Activated T-helper 17 cell treated with anti-CD3 and anti-CD28 coated beads, Interleukin-2, amount 50 U/mL, for 72 hours (primary cell): ENCODE measurements at places on chromosomes 5 and 9. TPM values are rescaled to one million over a fixed set of nuclear protein-coding genes. Genes with fewer than 3 reads are reported as not detected.

Gene TXNDC8
- total RNA-seq, result not detected

DNA sequence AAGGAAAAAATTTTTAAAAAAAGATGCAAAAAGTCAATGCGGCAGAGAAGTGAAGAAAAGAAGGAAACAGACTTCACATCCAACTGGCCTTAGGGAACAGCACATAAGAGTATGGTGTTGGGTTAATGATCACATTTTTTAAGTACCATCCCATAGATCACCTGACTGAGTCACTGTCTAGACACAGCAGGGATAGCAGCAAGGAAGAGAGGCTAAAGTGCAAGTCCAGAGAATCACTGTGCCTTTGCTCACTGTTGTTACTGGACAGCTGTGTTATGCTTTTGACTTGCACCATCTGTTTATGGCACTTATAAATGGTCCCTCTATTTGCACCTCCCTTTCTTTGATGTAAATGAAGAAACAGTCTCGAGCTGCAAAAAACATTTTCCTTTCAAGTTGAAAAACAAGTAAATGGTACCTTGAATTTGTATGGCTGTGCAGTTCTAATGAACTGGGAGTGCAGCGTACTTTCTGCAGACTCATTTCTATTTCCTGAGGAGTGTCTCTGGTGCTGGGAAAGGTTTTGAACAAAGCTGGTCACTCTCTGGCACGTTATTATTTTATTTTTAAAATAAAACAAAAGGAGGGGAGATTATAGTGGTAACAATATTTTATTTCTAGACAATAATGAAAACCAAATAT lies 84.2 kb downstream of the TRPM6 start:
- no peak for ATAC-seq

DNA sequence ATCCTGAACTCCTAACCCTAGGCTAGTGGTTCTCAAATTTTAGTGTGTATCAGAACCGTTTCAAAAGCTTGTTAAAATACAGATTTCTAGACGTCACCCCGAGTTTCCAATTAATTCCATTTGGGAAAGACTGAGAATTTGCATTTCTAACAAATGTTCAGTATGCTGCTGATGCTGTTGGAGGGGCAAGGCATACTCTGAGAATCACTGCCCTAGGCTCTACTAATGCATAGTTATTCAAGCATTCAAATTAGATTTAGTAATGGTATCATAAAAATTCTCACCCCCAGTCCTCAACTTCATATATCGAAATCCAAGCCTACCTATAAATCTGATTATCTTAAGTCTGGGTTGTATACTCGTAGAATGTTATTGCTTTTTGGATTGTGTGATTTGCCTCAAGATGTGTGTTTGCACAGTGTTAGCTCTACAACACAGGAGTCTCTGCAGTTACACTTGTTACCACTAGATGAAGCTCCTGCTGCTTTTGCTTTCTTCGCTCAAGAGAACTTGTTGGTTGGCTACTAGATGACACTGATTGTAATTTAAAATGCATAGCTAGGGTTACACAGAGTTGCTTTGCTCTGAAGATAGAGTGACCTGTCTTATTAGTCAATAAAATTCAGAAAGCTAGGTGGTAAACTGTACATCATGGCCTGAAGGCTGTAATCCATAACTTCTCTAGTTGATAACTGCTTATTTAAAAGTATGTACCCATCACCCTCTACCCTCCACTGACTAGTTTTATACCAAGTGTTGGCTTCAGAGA lies 7.5 kb upstream of the ERAP2 start:
- ATAC-seq, result peak; percentile 78

DNA sequence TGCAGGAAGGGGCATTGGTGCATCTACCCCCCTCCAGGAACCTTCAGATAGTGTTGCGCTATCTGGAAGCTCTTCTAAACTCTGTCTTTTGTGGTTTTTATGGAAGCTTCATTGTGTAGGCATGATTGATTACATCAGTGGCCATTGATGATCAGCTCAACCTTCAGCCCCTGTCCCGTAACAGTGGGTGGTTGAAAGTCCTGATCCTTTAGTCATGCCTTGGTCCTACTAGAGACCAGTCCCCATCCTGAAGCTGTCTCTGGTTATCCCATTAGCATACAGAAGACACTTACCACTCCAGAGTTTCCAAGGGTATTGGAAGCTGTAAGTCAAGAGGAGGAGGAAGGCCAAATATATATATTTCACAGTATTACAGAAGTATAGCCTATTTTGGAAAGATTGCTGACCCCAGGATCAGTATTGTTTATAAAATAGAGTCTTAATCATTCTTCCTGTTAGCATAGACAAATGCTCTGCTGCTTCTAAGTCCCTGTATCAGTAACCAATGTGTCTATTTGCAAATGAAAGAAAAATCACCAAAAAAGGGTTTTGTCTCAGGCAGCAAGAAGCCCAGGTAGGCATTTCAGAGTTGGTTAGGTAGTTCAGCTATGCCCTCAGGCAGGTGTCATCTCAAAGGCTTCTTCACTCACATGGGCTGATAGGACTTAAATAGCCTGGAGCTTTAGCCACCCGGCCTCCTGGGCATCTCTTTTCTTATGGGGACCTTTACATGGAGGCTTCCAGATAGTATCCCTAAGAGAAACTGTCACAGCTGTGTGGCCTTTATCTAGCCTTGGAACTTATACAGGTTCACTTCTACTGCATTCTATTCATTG lies 41.6 kb downstream of the SPIN1 start:
- ATAC-seq, result no peak

DNA sequence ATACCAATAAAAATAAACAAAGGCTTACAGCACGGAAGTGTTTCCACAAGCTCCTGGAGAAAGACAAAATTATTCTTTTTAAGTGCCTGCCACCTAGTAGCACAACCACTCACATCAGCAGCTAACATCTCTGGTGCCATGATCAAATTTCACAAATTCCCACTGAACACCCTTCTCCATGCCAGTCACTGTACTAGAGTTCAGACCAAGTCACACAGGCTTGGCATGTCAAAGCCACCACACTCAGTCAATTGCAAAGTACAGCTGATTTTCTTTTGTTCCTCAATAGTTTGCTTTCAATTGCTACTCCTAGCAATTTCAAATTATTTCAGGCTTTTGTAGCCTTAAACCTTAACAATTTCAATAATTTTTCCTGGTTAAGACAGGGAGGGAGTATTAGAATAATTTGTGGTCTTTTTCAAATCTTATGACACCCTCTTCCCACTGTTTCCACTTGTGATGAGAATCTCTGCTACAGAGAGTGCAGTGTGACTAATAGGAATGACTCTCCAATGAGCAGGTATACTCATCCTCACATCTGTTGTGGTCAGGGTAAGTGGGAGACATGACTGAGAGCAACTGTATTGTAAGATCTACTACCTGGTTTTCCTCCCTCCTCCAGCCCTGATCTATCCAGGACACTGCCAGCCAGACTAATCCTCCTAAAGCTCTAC lies 46.2 kb downstream of the RNF145 start:
- ATAC-seq, result peak; percentile 98

DNA sequence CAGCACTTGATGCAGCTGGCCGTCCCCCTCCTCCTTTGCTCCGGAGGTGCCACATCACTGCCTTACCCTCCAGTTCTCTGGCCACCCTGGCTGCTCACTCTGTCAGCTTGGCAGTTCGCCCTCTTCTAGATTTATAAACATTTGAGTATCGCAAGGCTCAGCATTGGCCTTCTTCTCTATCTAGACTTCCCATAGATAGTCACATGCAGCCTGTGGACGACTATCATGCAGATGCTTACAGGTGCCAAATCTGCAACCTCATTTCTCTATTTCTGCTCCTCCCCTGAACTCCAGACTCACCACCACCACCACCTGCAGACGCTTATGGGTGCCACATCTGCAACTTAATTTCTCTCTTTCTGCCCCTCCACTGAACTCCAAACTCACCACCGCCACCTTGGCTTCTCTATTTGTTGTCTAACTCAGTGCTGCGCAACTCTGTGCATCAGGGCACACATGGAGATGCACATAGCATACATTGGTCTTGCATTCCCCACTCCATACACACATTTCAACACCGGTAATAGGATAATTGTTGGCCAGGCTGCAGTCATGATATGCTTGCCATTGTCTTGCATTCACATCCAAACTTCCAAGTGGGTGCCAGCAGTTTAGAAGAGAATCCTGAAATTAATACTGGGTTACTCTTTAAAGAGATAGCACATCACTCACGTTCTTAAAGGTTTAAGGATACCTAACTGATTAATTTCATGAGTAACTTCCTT lies 1.9 kb upstream of the DAP start:
- no peak for ATAC-seq

GRCh38 chr9:128627906-128628305 lies 28.7 kb downstream of the DYNC2I2 start:
- no peak for ATAC-seq

DNA sequence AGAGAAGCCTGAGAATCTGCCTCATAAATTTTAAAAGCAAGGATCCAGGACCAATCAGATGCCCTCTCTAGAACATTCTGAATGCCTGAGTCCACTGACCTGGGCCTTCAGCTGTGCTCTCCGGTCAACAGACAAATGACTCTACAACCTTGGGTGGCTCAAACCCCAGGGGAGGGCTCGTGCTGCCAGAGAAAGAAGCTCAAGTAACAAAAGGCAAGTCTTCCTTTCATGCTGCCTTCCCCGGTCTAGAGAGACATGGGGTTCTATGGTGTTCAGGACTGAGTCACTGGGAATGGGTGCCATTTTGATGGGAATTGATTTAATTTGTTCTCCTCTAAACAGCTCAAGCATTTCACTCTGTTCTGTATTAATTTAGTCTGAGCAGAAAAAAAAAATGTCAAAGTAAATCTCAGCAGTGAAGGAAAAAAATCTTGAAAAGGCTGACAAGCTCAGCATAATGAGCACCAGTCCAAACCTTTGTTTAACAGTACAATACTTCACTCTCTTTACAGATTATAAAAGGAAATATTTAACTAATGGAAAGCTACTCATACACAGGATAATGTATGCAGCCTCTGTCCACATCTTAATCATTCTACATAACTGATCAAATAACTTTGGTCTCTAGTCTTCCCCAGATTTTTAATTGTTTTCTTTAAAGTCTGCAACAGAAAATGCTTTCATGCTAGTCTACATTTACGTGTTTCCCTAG lies 191.0 kb downstream of the GLIS3 start:
- ATAC-seq, result no peak

Gene IL3
- 9.0 TPM for total RNA-seq

GRCh38 chr9:96486386-96487028 lies 36.5 kb downstream of the HABP4 start:
- ATAC-seq, result no peak

GRCh38 chr5:129246088-129246487 lies 151.5 kb downstream of the ISOC1 start:
- ATAC-seq, result no peak

DNA sequence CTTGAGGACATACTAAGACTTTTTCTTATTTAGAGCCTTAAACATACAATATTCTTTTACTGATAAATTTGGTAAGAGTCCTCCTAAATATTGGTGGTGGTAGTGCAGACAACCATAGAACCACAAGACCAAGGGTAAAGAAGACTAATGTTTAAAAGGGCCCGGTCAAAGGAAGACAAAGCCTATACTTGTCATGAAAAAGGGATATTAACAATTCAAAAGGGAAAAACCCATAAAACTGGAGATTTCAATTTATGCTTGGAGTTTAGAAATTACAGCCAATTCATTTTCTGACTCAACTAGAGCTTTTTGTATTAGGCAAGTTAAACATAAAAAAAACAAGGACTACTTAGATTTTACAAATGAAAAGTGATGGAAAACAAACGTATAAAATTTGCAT lies 24.4 kb downstream of the FEM1C start:
- ATAC-seq, result no peak

Gene PPP3R2
- not detected for total RNA-seq

GRCh38 chr5:76083555-76084495 lies 642 bp downstream of the SV2C start:
- ATAC-seq, result peak; percentile 44

Gene TUT7
- 79.0 TPM for total RNA-seq

GRCh38 chr5:149406203-149406978 lies 27.3 kb upstream of the IL17B start:
- no peak for ATAC-seq

Gene OTP
- not detected for total RNA-seq

Gene CCNI2
- total RNA-seq, result 1.2 TPM

- peak; percentile 38 for ATAC-seq
Observed at GRCh38 chr5:83474161-83474796, 2.7 kb downstream of the VCAN start.

DNA sequence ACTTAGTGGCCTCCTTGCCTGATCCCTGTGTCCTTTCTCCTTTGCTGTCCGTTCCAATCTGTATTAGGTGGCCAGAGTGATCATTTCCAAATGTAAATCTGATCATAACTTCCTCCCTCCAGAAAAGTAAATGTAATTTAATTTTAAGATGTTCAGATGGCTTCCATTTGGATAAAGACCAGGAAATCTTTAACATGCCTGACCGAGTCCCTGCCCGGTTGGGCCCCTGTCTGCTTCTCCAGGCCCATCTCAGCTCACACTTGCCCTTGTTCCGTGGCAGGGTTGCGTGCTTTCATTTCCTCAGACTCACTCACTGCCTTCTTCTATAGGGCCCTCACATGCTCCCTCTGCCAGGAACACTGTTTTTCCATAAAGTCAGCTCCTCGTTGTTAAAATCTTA lies 7.6 kb downstream of the MAP3K1 start:
- ATAC-seq, result no peak

GRCh38 chr5:180105827-180106312 lies 34.3 kb upstream of the RNF130 start:
- ATAC-seq, result no peak
